Epithelial cell of esophagus (primary cell): ENCODE measurements at places on chromosomes 13 and 19.

DNA sequence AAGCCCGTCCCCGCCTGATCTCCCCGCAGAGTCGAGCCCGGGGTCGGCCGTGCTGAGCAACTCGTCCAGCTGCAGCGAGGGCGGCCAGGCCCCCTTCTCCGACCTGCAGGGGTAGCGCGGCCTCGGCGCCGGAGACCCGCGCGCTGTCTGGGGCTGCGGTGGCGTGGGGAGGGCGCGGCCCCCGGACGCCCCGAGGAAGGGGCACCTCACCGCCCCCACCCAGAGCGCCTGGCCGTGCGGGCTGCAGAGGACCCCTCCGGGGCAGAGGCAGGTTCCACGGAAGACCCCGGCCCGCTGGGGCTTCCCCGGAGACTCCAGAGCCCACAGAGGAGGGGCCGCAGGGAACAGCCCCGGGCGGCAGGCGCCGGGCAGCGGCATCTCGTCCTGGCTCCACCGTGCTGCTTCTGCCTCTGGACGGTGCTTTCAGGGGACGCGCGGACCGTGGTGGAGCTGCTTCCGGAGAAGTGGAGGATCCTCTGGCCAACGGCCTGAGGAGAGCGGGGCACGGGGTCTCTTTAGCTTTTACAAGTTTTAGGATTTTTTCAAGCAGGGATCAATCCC lies 8.8 kb upstream of the F7 start:
- DNase-seq: no peak

DNA sequence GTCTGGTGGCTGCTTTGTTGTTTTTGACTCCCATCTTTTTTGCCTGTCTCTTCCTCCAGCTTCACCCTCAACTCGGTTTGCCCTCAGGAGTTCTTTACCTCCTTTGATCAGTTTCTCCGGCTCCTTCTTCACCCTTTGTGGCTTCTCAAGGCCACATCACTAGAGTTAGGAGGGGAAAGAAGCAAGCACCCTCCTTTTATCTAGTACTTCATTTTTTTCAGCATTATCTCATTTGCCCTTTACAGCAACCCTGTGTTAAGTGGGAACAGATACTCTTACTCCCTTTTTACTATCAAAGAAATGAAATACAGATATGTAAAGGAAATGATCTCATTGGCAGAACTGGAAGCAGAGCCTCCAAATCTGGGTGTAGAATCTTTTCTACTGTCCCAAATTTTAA lies 26.9 kb downstream of the RAP2A start:
- no peak for DNase-seq

- no peak for DNase-seq
Measured at GRCh38 chr19:1228161-1228957, 9.4 kb downstream of the CBARP start.

DNA sequence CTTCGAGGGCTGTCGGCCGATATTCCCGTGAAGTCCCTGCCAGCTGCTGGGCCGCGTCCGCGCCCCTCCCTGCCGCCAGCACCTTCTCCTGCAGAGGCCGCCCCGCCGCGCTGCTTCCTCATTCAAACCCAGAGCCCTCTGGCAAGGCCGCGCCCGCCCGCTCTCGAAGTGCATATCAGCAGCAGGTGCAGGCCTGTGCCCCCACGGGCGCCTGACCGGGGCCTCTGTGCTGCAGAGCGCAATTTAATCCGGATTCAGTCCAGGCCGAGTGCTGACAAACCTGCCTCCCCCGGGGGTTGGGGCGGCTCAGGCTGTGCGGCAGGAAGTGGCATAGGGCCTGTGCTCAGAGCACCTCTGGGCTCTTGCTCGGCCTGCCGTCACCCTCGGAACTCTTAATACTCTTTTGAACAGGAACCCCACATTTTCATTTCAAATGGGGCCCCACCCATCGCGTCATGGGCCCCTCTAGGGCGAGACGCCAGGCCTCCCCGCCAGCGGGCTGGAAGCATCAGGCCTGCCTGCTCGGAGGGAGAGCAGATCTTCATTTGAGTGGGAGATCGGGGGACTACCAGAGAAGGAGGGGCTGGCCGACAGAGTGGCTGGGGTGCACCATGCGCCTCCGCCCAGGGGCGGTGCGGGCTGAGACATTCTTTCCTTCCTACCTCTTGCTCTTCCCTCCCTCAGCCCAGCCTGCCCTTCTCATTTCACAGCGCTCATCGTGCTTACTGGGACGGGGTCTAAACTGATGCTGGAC lies 125.7 kb downstream of the TNFRSF19 start:
- DNase-seq: peak; percentile 13

DNA sequence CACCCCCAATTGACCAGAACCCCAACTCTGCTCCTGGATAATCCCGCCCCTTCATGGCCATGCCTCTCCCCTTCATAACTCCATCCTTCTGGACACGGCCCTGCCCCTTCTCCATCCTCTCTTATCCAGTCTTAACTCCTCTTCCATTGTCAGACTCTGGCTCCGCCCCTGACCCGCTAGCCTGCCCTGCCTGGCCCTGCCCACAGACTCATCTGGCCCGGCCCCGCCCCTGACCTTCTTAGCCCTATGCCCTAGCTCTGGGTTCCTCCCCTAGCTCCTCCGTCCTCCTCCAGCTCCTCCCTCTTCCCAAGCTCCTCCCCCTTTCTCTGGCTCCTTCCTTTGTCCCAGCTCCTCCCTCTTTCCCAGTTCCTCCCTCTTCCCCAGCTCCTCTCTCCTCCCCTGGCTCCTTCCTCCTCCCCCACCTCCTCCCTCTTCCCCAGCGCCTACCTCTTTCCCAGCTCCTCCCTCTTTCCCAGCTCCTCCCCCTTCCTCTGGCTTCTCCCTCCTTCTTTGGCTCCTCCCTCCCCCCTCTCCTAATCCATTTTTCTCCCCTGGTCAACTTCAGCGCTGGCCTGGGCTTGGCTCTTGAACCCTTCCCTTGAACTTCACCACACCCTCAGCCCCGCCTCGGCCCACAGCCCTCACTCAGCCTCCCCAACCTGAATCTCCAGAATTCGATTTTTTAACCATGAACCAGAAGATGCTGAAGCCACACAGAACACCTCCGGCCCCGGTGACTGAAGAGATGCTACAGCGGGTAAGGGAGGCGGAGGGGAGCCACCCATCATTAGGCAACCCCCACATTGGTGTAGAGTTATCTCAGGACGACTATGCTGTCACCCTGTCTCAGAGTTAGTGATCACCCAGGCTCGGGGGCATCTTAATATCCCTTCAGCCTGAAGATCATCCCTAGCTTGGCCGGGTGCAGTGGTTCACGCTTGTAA lies 9.2 kb upstream of the ZNF358 start:
- peak; percentile 87 for DNase-seq

- DNase-seq: no peak
Measured at GRCh38 chr13:108760129-108760528, 130.7 kb downstream of the MYO16 start.

- DNase-seq: no peak
Measured at GRCh38 chr13:113671066-113672001, 4.3 kb downstream of the GRK1 start.

DNA sequence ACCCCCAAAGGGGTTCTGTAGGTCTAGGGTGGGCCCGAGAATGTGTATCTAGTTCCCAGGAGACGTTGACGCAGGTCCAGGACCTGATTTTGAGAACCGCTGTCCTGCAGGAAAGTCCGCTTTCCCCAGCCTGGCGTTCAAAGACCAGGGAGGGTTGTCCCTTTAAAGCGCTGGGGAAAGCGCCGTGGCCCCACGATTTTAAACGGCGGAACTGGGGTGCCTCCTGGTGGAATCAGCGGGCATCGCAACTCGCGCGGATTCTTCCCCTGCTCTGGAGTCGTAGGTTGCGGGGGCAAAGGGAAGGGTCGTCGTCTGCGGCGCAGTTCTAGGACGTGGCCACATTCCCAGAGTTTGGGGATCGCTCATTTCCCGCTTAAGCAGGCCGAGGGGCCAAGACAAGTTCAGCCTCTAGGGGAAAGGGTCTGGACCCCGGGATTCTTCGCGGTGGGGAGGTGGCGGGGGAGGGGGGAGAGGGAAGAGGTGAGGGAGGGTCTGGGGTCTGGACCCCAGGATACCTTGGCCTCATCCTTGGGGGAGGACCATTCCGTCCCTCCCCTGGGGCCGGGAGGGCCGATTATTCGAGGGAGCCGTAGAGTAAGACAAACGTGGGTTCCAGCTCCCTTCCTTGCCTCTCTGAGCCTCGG lies 7.7 kb downstream of the PNMA8B start:
- peak; percentile 65 for DNase-seq

- no peak for DNase-seq
Measured at GRCh38 chr19:52673014-52673413, 34.9 kb upstream of the ZNF83 start.

DNA sequence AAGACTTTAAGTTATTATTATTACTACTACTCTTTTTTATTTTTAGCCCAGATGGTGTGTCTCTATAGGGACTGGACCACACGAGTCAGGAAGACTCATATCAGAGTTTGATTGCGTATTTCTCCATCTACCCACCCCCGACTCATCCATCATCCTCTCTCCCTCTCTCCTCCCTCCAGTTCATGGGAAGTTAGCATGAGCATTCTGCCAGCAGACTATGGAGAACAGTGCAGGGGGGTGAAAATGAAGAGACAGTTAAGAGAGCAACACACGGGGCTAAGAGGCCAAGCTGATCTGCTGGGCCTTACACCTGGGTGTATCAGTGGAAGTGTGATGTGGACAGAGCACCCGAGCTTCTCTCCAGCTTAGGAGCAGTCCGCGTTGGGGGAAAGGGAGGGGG lies 95.0 kb downstream of the UQCRFS1 start:
- DNase-seq: no peak

- no peak for DNase-seq
Measured at GRCh38 chr13:23450340-23451046, 17.0 kb upstream of the SACS start.

DNA sequence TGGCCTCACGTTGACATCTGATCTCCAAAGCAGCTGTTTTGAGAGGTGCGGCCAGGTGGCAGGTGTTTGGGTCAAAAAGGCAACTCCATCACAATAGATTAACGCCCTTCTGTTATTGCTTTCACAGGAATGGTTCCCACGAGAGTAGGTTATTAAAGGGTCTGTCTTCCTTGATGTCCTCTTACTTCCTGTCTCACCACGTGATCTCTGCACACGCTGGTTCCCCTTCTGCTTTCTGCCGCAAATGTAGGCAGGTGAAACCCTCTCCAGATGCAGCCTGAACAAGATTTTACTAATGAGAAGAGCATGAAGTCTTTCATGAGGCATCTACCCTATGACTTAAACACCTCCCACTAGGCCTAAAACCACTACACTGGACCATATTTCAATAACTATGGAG lies 22.8 kb upstream of the ZNF564 start:
- DNase-seq: no peak

- no peak for DNase-seq
Measured at GRCh38 chr13:38862443-38862842, 128.2 kb downstream of the STOML3 start.

DNA sequence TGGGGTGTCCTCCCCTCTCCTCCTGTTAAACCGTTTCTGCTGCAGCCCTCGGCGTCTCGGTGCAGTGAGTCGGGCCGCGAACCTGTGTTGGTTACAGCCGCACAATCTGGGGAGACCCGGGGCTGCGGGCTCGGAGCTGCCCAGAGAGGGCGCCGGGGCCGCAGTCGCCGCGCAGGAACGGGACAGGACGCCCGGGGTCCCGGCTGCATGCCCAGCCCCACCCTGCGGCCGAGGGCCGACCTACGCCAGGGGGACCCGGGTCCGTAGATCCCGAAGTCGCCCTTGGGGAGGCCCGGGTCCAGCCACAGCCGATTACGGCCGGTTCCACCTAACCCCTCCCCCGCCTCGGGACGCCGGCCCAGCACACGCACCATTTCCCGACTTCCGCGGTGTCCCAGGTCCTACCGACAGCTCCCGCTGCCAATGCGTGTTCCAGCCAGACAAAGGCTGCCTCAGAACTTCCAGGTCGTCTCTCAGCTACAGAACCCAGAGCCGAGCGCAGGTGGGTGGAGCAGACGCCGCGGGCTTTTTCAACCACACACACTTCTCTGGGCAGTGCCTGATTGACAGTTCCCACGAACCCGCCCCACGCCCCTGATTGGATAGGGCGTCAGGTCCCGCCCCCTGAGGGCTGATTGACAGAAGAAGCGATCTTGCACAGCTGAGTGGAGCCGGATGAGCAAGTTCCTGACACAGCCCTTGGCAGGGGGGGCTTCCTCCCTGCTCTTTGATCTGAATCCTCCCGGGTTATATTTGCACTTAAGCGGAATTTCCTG lies at the start of gene ZNF443:
TSS of gene ZNF443 (minus strand) at position 481 of the 776 bp plus-strand sequence. CDS start at position 374, 107 bp downstream.
- peak; percentile 99 for DNase-seq

DNA sequence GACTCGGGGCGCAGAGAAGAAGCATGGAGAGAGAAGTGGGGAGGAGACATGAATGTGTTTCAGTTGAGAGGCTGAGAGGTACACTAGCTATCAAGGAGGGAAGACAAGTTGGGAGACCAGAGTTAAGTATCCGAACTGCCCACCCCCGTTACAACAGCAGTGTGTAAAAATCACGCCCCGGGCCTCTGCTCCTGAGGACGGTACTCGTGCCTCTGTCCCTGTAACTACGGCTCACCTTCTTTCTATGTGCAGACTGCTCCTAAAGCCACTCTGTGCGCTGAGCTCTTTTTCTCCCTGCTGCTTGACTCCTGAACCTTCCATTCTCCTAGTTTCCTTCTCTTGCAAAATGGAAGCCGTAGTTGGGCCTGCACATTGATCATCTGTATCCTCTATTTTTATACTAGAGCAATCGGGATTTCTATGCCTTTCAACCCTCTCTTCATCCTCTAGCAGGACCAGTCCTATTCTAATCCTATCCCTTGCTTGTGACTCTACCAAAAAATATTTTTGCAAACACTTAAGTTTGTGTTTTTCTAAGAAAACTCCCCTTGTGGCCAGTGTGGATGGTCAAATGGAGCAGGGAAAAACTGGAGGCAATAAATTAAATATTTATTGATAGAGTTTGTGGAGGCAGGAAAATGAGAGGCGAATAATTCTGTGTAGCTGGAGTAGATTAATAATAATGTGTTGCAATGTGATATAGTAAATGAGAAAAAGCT lies 569 bp downstream of the POLR1D start:
- no peak for DNase-seq

- no peak for DNase-seq
Measured at GRCh38 chr19:2616741-2617392, 85.6 kb downstream of the GNG7 start.

DNA sequence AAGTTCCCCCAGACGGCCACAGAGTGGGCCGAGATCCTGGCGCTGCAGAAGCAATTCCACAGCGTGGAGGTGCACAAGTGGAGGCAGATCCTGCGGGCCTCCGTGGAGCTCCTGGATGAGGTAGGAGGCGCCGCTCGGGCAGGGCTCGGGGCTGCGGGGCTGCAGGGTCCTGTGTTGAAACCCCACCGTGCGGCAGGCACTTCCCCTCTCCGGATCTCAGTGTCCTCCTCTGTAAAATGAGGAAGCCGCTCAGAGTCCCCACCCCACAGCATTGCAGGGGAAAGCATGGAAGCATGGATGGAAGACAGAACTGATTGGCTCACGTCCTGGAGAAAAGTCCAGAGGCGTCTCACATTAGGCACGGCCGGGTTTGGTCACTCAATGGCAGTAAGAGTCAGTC lies 6.8 kb upstream of the SCN1B start:
- no peak for DNase-seq

DNA sequence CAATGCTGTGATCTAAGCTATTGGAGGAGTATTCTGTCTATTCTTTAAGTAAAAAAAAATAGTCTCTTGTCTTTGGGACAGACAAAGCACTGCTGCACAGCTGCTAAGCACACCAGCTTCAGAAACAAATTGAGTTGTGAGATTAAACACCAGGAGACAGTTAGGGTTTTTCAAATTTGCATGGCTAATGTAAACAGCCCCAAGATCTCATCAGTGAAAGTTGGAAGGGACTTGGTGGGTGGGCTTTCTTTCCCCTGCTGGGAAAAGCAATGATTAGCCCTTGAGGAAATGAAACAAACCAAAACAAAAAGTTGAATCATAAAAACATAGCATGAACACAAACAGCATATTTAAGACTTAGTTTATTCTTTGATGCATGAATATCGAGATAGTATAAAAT lies 143.6 kb upstream of the SLITRK1 start:
- DNase-seq: no peak
